CD4-positive, alpha-beta T cell treated with Interleukin-6 at 100 ng/mL for 8 hours (primary cell): ENCODE measurements at places on chromosomes 6 and 20.
A peak's percentile ranks its signal among the peaks of the same experiment; 100 is the strongest.

GRCh38 chr20:40081653-40082052, 607.4 kb downstream of the MAFB start:
- DNase-seq: no peak

- DNase-seq: no peak
Measured at GRCh38 chr6:166757232-166758135, 130.4 kb upstream of the RPS6KA2 start.

- no peak for DNase-seq
Measured at GRCh38 chr6:97068211-97068610, 143.7 kb downstream of the KLHL32 start.

DNA sequence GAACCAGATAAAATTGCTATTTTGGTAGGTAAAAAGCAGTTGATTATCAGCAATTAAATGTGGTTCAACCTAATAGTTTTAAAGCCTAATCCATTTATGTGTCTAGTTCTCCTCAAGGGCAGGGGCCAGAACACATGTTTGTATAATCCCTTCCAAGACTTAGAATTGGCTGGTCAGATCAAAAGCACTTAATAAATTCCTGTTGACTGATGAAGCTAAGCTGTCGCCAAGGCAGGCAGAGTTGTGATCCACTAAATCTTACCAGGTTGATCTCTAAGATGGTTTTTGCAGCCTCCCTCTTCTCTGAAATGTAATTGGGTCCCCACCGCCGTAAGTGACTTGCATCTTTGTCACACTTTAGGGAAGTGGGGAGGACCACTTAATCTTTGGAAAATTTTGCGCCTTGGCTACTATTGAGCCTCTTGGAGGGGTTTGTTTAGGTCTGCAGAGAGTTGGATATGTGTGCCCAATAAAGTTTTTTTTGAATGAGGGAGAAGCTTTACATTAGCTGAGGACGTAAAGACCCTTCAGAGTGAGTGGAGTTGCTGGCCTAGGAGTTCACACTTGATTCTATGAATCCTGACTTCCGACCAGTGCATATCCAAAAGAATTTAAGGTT, 65.9 kb downstream of the PHF20 start:
- DNase-seq: no peak

GRCh38 chr20:53792946-53793536, 199.4 kb upstream of the ZNF217 start:
- DNase-seq: no peak

DNA sequence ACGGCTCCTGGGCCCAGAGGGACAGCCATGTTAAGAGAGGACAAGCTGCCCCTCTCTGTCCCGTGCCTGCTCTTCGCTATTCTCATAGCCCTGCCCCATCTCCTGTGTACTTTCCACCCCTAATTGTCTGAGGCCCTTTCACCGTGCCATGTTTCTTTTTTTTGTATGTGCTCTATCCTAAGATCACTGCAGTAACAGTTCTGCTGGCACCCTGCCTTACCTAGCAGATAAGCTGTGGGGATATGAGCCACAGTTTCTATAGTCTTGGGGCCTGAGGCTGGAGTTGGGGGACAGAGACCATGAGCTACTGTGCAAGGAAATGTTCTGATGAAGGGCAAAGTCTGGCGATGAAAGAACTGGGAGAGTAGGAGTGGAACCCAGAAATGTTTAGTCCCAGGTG, 269.5 kb upstream of the CITED2 start:
- no peak for DNase-seq

GRCh38 chr6:156197513-156197912, 579.7 kb upstream of the ARID1B start:
- DNase-seq: peak; percentile 16

DNA sequence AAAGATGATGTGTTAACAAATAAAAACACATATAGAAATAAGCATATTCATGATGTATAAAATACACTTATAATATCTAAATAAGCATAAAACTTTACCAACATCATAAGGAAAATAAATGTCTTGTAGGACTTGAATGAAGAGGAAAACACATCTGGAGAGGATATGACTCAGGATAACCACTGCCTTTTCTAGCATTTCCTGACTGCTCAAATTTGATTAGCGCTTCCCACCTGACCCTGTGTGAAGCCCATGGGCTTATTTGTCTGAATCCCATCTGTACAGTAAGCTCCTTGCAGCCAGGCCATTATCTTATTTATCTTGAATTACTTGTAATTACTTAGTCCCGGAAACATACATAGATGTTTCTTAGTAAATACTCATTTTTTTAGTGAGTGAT, 608.6 kb downstream of the COL12A1 start:
- no peak for DNase-seq

DNA sequence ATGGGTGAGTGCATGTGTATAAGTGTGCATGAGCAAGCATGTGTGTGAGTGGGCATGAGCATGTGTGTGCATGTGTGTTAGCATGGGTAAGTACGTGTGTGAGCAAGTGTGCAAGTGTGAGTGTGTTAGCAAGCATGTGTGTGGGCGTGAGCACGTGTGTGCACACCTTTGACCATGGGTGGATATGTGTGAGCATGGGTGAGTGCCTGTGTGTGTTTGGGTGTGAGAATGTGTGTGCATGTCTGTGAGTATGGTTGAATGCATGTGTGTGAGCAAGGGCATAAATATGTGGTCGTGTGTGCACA, 84.6 kb downstream of the DLL1 start:
- no peak for DNase-seq

DNA sequence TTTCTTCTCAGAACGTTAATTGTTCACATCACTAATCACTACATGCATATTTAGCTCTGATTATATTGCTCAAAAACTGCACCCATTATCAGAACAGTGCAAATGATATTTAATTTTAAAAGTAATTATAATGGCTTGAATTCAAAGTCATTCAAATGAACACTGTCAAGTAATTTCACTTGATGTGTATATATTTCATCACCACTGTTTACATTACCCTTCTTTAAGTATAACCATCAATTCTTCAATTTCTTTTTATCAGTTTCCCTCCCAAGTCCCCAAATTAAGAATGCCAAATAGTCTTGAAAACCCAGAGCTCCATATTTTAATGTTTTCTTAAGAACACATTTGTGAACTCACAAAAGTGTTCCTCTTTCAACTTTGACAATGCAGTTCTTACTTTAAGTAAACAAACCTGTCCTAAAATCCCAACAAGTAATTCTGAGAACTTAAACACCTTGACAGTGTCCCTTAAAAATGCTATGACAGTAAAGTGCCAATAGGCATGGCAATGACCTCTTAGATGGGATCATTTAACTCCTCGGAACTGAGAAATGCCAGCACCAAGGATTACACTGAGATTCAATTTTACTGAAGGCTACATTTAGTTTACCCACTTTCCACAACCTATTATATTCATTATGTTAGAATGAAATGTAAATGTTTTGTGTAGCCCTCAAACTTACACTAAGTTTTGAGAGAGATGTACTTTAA, 16.7 kb upstream of the SNX14 start:
- DNase-seq: no peak

DNA sequence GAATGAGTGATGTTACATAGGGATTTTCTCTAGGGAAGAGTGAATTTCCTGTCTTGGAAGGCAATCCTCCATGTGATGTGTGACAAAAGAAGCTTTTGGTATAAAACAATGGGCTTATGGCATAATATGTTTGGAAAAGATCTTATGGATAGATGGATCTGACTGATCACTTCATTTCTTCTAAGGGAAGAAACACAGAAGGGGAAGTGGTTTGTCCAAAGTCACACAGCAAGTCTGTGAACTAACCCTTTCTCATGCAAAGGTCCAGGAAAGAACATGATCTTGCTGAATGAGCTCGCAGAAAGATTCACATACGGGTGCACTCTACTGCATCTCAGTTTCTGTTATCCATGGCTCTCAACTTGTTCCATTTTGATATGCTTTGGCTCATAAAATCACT, 575.9 kb upstream of the JAG1 start:
- DNase-seq: no peak

GRCh38 chr6:3347826-3348225, 89.1 kb downstream of the PSMG4 start:
- DNase-seq: no peak

GRCh38 chr6:47098570-47098993, 56.5 kb upstream of the ADGRF1 start:
- DNase-seq: no peak

- no peak for DNase-seq
Measured at GRCh38 chr6:11812951-11813350, 34.3 kb upstream of the ADTRP start.

- no peak for DNase-seq
Measured at GRCh38 chr6:169923468-169924464, 172.3 kb downstream of the ERMARD start.

- DNase-seq: no peak
Measured at GRCh38 chr6:50935442-50935841, 116.8 kb downstream of the TFAP2B start.

DNA sequence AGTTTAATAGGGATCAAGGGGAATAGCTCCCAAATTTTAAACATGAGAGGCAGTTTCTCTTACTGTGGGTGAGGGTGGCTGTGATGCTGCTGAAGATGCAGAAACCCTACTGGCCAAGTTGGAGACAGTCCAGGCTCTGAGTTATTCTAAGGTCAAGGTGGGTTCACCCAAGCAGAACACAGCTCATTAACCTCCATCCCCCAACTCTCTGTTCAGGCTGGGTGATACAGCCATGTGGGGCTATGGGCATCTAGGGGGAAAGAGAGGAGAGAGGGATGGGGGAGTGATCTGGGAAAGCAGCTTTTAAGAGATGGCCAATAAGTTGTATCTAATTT, 18.9 kb upstream of the TRAM2 start:
- DNase-seq: no peak

DNA sequence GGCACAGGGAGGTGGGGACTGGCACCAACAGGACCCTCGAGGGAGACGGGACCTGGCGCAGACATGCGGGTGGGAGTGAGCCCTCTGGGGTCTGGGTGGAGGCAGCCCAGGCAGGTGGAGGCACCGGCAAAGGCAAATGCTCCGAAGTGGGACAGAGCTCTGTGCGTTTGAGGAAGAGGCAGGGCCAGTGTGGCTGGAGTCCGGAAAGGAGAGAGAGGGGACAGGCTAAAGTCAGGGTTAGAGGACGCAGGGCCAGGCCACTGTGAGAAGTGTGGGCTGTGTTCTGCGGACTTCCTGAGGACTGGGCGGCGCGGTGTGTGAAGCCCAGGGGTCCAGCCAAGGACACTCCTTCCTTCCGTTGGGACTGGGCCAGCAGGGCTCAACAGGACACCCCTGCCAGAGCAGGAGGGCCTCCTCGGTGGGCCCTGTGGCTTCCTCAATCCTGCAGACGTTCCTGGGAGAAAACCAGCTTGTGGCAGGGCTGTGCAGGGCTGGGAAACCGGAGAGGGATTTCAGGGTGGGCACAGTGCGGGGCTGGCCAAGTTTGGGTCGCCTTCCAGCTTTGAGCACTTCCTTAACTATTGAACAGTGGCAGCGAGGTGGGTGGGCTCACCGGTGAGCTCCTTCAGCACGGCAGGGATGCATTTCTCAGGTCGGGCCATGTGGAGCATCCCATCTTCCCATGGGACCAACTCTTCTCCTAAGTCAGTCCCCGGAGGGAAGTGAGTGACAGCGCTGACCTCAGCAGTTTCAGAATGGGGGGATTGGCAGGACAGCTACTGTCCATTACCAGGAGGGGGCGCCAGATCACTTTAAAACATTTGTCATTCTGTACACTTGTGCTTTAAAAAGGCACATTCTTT, 22.5 kb downstream of the MOCS3 start:
- DNase-seq: peak; percentile 51

- no peak for DNase-seq
Measured at GRCh38 chr6:26006086-26006939, 43.7 kb downstream of the TRIM38 start.

DNA sequence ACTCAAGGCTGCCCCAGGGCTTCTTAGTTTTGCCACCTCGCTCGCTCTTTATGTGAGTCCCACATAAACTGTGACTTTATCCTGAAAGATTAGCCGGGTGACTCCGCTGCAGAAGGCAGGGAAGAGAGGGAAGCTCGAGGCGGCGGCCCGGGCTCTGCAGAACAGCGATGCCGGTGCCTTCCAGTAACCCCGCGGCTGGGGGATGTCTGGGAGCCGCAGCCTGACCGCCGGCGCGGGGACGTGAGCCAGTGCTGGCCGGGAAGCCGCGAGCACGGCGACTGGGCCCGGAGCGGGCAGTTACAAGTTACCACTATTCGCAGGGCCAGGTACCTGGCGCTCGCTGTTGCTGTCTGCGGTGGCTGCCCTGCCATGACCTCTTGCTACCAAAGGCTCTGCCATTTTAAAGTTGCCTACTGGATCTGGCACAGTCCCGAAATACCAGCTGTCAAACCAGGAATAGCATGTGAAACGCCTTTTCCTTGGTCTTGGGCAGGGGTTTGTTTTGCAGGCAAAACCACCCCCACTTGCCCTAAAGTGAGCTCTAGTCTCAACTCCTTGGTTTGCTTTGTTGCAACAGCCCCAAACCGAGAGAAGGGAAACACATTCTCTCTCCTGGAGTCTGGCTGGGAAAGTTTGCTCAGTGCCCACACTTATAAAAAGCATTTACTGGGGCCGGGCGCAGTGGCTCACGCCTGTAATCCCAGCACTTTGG, 124.0 kb upstream of the SLC2A12 start:
- no peak for DNase-seq

DNA sequence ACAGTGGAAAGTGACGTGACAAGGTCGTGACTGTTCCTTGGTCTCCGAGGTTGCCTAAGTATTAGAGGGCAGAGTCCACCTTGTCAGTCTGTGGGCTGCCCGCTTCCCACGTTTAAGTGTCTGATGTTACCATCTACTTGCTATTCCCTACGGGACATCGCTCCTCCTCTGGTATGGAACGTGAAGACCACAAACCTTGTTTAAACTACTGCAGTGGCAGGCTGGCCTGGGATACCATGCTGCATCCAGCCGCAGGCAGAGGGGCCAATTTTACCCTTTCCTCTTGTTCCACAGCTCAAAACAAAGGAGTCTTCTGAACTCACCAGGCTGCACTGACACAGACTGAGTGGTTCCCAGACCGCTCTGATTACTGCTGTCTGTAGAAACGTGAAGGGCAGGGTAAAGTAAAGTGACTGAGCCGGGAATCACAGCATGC, 275.9 kb downstream of the FOXC1 start:
- no peak for DNase-seq

DNA sequence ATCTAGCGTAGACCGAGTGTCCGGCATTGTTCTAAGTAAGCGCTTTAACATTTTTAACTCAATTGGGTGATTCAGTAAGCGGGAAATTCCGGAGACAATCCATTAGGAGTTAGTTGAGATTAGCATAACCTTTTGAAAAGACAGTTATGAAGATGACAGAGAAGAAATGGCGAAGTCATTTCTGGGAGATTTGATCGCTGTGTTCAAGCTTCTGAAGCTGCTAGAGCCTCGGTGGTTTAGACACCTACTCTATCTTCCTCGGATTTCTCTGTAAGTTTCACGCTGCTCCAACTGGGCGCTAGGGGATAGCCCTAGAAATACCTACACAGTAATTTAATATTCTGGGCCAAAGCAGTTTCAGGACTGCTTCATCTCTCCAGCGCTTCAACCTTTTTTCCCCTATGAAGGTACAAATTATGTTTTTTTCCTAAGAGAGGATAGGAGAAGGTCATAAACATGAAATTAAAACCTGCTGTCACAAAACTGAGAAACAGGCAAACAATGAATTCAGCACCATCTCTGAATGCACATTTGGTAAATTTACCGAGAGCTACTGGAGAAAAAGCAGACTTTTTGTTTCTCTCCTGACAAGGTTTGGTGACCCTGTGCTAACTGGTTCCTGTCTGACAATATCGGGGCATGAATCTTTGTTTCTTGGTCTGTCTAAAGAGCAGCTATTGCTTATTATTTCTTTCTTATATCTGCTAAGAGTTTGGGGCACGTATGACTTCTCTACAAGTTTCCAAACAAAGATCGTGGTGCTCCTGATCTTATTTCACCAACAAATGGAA, 22.4 kb downstream of the ZNF311 start:
- peak; percentile 30 for DNase-seq
